DMS 273 treated with DMSO at 0.1 percent for 48 hours (cell line): ENCODE measurements at places on chromosomes 1 and 21.
A peak's percentile ranks its signal among the peaks of the same experiment; 100 is the strongest.

GRCh38 chr1:80447526-80447925, 1353.2 kb upstream of the ADGRL2 start:
- no peak for DNase-seq

GRCh38 chr1:165356876-165357275, 361 bp upstream of the LMX1A start:
- no peak for DNase-seq

GRCh38 chr21:32062591-32063227, 189.9 kb downstream of the HUNK start:
- no peak for DNase-seq

DNA sequence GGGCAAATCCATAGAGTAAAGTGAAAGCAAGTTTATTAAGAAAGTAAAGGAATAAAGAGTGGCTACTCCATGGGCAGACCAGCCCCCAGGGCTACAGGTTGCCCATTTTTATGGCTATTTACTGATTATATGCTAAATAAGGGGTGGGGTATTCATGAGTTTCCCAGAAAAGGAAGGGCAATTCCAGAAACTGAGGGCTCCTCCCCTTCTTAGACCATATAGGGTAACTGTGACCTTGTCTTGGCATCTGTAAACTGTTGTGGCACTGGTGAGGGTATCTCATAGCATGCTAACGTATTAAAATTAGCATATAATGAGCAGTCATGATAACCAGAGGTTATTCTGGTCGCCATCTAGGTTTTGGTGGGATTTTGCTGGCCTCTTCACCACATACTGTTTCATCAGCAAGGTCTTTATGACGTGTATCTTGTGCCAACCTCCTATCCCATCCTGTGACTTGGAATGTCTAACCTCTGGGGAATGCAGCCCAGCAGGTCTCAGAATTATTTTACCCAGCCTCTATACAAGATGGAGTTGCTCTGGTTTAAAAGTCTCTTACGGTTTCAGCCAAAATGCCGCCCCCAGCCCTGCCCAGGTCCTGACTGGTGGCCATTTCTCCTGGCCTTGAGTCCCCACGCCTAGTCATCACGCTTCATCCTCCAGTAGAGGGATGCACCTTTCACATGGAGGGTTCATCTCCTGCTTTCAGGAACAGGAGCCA, 982 bp upstream of the TRIM17 start:
- no peak for DNase-seq

- DNase-seq: no peak
Measured at GRCh38 chr1:214352838-214353237, 71.9 kb downstream of the SMYD2 start.

DNA sequence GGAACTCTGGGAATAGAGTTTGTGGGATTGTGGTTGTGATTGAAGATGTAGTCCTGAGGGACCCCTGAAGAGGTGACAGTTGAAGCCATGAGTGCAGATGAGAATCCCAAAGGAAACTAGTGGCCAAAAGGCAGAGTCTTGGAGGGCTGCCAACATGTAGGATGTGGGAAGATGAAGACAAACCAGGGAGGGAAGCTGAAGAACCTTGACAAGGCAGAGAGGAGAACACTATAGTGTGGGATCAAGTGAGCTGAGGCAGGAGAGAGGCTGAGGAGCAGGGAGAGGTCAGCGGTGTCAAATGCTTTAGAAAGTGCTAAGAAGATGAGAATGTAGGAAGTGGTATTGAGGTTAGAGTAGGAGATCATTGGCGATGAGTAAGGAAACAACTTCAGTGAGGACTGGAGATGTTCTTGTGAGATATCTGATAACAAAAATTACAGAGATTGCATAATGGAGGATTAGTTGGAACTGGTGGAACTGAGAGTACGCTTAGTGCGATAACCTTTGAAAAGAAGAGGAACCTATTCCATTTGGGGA, 88.5 kb upstream of the VCAM1 start:
- no peak for DNase-seq

DNA sequence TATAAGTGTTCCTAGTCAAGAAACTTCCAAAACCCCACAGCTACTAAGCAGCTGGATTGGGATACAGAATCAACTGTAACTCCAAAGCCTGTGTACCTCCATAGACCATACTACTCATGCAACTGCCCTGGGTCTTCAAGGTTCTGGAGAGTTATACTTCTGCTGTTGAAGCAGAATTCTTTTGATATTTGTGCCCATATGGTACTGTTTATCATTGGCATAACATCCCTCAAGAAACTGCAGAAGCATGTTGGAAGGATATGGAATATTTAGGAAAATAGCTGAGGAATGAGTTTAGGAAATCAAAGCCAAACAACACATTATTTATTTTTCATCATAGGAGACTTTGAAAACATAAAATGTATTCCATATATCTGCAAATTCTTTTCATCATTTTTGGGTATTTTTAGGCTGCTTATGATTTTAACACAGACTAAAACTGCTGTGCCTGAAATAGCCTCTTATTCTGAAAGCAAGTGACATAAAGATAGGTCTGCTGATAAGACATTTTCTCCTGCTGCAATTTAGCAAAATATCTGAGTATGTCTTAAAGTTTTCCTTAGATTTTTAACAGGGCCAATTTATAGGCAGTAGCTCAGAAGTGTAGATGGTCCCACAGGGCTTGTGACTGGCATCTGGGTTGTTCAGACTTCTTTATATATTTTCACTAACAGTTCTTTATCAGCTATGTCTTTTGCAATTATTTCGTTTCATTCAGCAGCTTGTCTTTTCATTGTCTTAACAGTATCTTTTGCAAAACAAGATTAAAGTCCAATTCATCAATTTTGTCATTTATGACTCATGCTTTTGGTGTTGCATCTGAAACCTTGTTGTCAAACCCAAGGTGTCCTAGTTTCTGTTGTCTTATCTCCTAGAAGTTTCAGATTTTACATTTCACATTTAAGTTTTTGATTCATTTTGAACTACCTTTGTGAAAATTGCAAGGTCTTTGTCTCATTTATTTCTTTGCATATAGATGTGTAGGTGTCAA, 41.1 kb upstream of the ZNF124 start:
- DNase-seq: no peak

DNA sequence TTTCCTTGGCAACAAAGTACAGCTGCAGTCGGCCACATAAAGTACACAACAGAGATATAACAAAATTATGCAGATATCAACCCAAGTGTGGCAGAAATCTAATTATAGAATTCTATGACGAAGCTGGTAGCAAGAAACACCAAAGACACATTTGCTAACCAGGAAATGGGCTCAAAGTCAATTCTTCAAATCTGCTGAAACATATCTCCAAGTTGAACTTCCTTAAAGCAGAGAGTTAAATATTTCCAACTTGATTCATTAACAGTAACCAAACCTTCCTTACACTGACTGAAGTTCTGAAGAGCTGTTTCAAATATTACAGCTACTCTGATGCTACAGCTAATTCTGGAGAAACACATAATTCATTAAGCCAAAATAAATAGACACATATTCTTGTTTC, 67.6 kb upstream of the SDC3 start:
- DNase-seq: no peak

DNA sequence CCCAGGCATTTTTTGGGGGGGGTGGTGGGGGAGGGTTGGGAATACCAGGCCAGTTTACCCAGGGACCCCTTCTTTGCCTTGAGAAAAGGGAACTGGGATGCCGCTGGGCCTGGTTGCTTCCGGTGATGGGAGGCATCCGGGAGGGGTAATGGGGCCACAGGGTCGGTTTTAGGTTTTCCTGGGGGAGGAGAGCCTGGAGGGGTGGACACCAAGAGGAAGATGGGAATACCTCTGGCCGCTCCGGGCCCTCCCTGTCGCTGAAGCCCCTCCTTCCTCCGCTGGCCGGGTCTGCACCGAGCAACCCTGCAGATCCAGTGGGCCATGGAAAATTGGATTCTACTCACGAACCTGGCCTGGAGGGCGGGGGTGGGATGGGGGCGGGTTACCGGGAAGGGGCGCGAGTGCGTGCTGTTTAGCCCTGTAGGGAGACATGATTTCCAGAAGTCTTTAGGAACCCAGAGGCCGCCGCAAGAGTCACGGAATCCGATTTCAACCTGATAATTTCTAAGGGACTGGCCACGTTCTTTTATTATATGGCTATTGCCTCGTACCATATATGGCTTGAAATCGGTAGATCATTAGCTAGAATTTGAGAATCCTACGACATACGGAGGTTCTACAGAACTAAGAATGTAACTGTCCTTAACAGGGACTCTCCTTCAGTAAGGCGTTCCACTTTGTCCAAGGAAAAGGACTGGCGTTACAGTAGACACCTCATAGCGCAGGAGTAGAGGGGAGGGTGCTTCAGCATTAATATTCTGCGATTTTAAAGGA, 749 bp downstream of the AKIRIN1 start:
- peak; percentile 98 for DNase-seq
